ENCODE measurements at places on chromosomes 7 and 10.

DNA sequence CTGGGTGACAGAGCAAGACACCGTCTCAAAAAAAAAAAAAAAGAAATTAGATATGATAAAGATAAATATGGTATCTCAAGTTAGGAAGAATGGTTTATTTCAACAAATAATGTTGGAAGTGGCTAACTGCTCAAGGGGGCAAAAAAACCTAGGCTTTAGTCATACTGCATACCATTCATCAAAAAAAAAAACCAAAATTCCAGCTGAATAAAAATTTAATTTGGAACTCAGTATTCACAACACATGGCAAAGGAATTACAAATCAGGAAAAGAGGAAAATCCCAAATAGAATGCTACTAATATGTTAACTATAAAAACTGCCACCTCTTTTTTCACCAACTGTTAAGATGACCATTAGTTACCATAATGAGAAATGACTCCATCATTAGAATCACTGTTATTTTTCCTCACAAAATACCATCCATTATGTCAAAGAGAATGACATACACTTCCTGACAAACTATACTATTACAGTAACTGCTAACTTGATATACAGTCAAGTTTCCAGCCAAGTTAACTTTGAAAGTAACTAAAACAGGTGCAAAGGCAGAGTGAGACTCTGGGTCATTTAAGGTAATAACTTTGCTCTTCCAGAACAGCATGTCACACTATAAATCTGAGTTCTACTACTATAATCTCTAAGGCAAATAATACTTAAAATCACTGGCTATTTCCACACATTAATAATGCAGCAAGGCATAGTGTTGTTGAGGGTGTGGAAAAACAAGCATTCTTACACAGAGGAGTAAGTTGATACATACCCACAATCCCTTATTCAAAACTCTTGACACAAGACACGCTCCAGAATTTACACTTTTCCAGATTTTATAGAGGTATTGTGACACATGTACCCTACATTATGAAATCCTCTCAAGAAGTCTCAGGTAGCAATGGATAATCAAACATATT lies 10.2 kb downstream of the KBTBD2 start:
- no peak for DNase-seq

- no peak for DNase-seq
Observed at GRCh38 chr10:89278034-89278535, 23.8 kb upstream of the IFIT2 start.

- DNase-seq: no peak
Observed at GRCh38 chr10:95503001-95503400, 58.2 kb downstream of the SORBS1 start.

DNA sequence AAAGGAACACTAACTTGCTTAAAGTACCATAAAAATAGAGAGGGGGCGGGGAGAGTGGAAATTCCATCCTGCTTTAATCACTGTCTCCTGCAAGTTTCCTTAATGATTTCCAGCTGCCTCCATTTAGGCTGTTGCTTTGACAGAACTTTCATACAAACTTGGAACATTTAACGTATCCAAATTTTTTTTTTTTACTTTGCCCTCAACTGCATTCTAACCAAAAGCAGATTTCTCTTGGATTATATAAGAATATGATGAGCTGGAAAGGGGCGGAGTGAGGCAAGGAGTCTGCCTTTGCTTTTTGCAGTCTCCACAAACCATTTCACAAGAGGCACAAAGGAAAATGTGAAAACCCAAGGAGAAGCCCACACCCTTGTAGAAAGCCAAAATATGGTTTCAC lies 46.6 kb upstream of the COL1A2 start:
- DNase-seq: no peak

GRCh38 chr10:3433131-3433530 lies 260.5 kb upstream of the PITRM1 start:
- no peak for DNase-seq

DNA sequence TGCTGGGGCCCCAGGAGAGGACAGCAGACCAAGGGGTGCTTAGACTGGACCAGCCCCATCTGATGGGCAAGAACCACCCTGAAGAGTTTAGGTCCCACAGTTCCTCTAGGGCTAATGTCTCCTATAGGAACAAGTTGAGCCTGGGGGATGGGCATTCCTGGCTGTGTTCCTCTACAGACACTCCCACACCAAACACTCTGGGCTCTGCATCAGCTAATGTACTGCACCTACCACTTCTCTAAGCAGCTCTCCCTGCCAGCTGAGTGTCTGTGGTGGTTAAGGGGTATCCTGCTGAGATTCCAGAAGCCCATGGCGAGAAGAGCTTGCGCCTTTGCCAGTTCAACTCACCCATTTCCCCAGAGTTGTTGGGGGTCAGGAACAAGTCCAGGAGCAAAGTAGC lies 284.1 kb upstream of the CSTF2T start:
- DNase-seq: no peak

GRCh38 chr10:14412624-14413023 lies 81.9 kb upstream of the FRMD4A start:
- DNase-seq: no peak

- DNase-seq: no peak
Observed at GRCh38 chr10:97838091-97838490, 11.6 kb upstream of the GOLGA7B start.

Measured in nephron progenitor cell (in vitro differentiated cells).